Endothelial cell of umbilical vein (primary cell): ENCODE measurements at places on chromosomes 2 and 18. TPM values are rescaled to one million over a fixed set of nuclear protein-coding genes. Genes with fewer than 3 reads are reported as not detected.

DNA sequence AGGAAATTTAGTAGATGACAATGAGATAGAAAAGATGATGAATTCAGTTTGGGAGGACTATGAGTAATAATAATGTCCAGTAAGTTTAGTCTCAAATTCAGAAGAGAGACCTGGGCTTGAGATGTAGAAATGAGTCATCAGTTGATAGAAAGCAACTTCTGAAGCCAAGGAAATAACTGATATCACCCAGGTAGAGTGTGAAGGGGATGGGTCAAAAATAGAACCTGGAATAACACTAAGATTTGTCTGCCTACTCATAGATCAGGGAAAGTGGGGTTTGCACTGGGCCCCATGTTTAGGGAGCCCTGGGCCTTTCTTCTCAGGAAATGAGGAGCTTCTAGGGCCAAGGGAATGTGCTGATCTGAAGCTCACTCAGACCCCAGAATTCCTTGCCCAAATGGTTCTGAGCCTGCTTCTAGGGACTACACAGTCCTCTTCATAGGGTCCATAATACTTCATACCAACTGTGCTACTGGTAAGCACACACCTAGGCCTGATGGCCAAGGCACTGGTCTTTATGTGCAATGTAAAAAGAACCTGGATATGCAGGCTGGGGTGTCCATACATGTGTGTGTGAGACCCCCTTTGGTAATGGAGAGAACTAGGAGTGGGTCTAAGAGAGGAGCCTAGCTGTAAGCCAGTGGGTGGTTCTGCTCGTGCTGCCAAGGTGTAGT, 141.2 kb downstream of the IKZF2 start:
- H3K27me3 ChIP-seq: no peaks in the 10 kb centered on the region
- H3K4me1 ChIP-seq: no peaks in the 10 kb centered on the region
- no peaks in the 10 kb centered on the region for H3K36me3 ChIP-seq
- H3K4me3 ChIP-seq: no peak overlapping the region
- DNase-seq: no peak

- no peak overlapping the region for H3K4me3 ChIP-seq
- H3K4me1 ChIP-seq: no peaks in the 10 kb centered on the region
- peaks cover 2% of the 10 kb centered on the region for H3K36me3 ChIP-seq
Observed at GRCh38 chr2:75666911-75667310, 20.3 kb downstream of the MRPL19 start.

DNA sequence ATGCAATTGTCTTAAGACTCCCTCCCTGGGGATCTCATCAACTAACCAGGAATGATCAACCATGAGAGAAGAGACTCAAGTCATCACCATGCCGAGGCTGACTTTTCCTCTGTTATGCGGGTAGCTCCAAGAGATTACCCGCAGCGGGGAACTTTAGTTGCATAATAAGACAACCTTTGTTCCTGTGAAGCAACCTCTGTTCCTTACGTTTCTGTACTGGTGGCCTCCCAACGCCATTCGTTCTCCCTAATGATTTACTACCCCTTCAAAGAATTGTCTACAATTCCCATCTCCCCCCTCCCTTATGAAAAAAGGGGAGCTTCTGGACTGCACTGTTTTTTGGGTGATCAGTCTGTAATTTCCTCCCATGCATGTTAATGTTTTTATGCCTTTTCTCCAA, 66.1 kb upstream of the LRPPRC start:
- no peak overlapping the region for H3K27ac ChIP-seq
- H3K4me3 ChIP-seq: no peak overlapping the region
- no peaks in the 10 kb centered on the region for H3K4me1 ChIP-seq
- peaks cover 1% of the 10 kb centered on the region for H3K27me3 ChIP-seq
- DNase-seq: no peak

GRCh38 chr18:13455960-13456481, 237.5 kb downstream of the LDLRAD4 start:
- no peaks in the 10 kb centered on the region for H3K36me3 ChIP-seq
- DNase-seq: no peak
- H3K27me3 ChIP-seq: no peaks in the 10 kb centered on the region
- H3K4me3 ChIP-seq: no peak overlapping the region
- peaks cover 11% of the 10 kb centered on the region for H3K4me1 ChIP-seq

- H3K27me3 ChIP-seq: no peaks in the 10 kb centered on the region
- H3K27ac ChIP-seq: no peak overlapping the region
- DNase-seq: no peak
Observed at GRCh38 chr2:241632478-241633325, 4.3 kb downstream of the THAP4 start.

DNA sequence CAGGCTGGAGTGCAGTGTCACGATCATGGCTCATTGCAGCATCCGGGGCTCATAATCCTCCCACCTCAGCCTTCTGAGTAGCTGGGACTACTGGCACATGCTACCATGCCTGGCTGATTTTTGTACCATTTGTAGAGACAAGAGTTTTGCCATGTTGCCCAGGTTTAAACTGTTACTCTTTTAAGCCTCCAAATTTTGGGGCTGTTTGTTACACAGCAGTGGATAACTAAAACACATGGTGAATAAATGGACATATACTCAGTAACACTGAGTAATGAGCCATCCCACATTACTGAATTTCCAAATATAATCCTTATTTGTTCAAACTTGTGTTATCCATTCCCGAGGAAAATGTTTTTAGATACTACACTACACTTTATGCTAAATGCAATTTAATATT, 9.8 kb downstream of the ADCY3 start:
- no peak overlapping the region for H3K4me3 ChIP-seq
- H3K27ac ChIP-seq: no peak overlapping the region
- H3K36me3 ChIP-seq: no peaks in the 10 kb centered on the region
- no peak for DNase-seq
- H3K4me1 ChIP-seq: no peaks in the 10 kb centered on the region

Gene CROCC2
- not detected in 2 replicates for total RNA-seq

Gene PLEKHH2
- 0.58 and 1.1 TPM in 2 replicates for total RNA-seq

Gene LCT
- total RNA-seq: 0.07 TPM in 1 of 2 replicates, not detected in the other

Gene KCNK3
- not detected in 2 replicates for total RNA-seq

Gene RIT2
- not detected in 2 replicates for total RNA-seq

Gene NYAP2
- total RNA-seq: not detected in 2 replicates

Gene CD8B
- not detected in 2 replicates for total RNA-seq

Gene FAM136A
- total RNA-seq: 42.4 and 45.7 TPM in 2 replicates
